NB4 (cell line): ENCODE measurements at places on chromosomes 7 and 10.

- DNase-seq: no peak
These were observed 30.4 kb upstream of the CDK13 start for GRCh38 chr7:39919646-39920045.

- no peak for DNase-seq
These were observed 38.3 kb downstream of the GPRIN2 start for GRCh38 chr10:46518028-46518725.

DNA sequence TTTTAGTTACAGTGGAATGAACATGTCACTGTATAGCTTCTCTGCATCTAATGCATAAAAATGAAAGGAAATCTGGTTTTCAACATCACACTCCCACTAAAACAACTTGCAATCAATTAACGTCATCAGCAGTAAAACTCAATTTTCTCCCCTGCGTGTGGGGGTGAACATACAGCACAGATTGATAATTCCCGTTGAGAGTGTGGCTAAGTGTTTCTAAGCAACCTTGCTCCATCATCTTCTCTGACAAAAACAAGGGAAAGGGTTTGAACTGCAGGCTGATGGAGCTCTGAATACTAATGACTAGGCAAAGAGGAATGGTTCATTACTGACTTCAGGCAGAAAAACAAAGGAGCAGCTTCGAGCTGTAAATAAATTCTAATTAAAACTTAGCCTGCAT lies 238.3 kb downstream of the PARD3 start:
- no peak for DNase-seq

- DNase-seq: peak; percentile 88
These were observed 90.8 kb downstream of the CHN2 start for GRCh38 chr7:29285444-29285793.

DNA sequence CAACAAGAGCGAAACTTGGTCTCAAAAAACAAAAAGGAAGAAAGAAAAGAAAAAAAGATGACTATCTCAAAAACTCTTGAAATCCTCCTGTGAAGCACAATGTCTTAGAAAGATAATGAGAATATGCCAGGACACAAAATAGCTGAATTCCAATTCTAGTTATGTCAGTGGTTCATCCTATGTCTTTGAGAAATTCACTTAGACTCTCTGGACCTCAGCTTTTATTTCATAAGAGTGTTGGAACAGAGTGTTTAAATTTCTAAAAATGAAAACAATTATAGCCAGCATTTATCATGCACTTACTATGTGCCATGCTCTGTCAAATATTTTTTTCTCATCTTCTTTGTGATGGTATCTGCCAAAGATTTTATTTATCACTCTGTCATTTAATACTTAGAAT lies 13.3 kb upstream of the HYCC1 start:
- DNase-seq: no peak

DNA sequence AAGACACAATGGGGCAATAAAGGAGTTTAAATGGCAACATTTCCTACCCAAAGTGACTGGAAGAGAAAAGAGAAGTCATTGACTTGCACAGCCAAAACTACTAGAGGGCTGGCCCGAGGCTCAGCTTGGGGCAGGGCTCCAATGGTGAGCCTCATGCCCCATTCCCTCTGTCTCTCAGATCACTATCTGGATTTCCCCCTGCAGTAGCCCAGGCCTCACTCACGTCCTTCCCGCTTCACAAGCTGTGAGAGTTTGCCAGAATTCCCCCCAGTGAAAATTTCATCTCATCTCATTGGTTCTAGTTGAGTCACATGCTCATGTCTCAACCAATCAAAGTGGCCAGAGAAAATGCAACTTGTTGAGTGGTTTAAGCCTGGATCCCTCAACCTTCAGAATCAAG lies 181.3 kb downstream of the WDR11 start:
- peak; percentile 23 for DNase-seq

- DNase-seq: no peak
These were observed 717 bp downstream of the ADCY1 start for GRCh38 chr7:45574669-45575500.

GRCh38 chr7:68776326-68776725 lies 821.9 kb upstream of the AUTS2 start:
- DNase-seq: no peak

GRCh38 chr7:105926131-105926530 lies 36.9 kb upstream of the CDHR3 start:
- no peak for DNase-seq

- peak; percentile 91 for DNase-seq
These were observed 53.6 kb upstream of the TMEM72 start for GRCh38 chr10:44857363-44858016.

- DNase-seq: no peak
These were observed 149.4 kb downstream of the SNX10 start for GRCh38 chr7:26441002-26441521.

- no peak for DNase-seq
These were observed 7.3 kb upstream of the PNLIP start for GRCh38 chr10:116538456-116538855.

- DNase-seq: no peak
These were observed 199.2 kb upstream of the MEOX2 start for GRCh38 chr7:15885678-15886077.

DNA sequence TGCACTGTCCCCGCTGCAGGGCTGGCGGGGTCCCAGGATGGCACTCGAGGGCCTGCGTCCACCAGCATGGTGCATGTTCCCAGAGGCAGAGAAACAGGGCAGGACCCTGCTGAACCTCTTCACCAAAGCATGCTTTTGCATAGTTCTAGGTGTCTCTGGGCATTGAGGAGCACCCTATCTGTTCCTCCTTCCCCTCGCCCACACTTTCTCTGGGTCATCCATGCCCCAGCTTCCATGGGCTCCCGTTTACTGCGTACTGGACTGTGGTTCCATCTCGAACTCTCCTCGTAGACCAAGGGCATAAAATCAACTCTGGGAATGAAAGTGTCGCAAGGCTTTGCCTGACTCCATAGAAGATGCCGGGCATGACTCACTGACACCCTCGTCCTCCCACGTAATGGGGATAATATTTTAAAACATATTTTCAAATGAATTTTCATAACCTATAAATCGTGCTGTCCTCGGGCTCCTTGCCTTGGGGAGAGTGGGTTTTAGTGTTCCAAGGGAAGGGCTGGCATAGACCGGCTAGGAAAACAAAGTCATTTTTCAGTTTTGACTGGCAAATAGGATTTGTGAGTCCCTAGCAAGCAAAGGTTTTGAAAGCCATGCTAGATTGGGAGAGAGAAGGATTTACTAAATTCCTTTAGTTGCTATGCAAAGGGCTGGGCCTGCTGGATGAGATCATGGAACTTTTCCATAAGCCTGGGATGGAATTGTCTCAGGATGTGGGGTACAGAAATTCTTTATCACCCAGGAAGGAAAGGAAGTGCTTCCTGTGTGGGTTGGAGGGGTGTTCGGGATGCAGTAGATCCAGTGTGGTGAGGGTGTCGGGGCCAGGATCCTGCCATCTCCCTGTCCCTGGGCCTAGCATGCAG lies 498.7 kb upstream of the MKI67 start:
- DNase-seq: no peak

DNA sequence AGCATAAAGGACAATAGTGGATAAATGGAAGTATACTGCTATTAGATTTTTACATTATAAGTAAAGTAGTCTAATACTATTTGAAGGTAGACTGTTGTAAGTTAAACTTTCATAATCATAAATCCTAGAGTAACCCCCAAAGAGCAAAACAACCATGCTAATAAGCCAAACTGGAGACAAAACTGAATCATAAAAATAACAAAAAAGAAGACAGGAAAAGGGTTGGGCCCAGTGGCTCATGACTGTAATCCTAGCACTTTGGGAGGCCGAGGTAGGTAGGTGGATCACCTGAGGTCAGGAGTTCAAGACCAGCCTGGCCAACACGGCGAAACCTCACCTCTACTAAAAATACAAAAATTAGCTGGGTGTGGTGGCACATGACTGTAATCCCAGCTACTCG lies 9.7 kb downstream of the CACUL1 start:
- DNase-seq: no peak

GRCh38 chr10:64873088-64873487 lies 1351.9 kb downstream of the REEP3 start:
- no peak for DNase-seq

GRCh38 chr7:66920256-66920655 lies 769 bp upstream of the TMEM248 start:
- peak; percentile 20 for DNase-seq

DNA sequence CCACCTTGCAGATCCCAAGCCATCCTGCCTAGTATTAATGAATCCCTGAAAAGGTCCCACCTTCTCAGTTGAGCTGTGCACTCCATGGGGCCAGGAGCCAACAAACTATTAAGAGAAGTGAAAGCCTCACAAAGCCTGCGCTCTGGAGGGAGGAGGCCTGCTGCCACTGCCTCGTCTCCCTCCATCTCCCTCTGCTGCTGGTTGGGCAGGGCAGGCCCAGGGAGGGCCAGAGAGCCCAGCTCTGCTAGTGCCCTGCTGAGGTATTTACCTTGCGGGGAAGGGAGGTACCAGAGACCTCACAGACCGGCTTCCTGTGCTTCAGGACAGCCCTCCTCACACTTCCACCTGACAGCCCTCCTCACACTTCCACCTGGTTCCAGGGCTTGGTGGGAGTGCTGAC lies 171.5 kb downstream of the SH3PXD2A start:
- DNase-seq: no peak

- DNase-seq: peak; percentile 28
These were observed 11.7 kb downstream of the PLAC9 start for GRCh38 chr10:80144067-80144695.

DNA sequence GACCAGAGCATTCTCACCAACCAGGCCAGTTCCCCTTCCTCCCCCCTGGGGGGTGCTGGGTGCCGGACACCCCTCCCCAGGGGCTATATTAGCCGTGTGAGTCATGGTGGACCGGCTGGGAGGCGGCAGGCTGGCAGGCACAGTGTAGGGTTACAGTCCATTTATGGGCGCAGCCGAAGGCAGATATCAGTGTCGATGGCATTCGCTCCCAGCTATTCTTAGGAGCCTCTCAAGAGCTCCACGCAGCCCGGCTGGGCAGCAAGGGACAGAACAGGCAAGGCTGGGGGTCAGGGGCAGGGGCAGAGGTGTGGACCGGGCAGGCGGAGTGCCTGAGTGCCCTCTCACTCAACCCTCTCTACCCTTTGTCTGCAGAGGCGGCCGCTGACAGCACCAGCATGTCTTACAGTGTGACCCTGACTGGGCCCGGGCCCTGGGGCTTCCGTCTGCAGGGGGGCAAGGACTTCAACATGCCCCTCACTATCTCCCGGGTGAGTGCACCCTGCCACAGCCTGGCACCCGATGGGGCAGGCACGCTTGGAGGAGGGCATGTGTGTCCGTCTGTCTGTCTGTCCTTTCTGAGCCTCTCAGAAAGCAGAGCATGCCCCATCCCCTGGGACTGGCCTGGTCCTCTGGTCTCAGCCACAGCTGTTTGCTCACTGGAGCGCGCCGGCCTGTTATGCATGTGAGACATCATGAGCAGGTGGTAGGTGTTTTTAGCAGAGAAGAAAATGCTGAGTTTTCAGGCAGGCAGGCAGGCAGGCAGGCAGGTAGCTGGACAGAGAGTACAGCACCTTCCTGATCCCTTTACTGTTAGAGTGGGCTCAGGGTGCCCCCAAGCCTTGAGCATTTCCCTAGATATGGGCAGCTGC lies at the start of gene LDB3:
LDB3 (plus strand) TSS at position 215 of the 869 bp plus-strand sequence; CDS start at position 396, 181 bp downstream.
- DNase-seq: peak; percentile 91

GRCh38 chr10:110724116-110724921 lies 80.2 kb downstream of the RBM20 start:
- no peak for DNase-seq

- no peak for DNase-seq
These were observed 168.4 kb downstream of the COBL start for GRCh38 chr7:51148216-51148615.

DNA sequence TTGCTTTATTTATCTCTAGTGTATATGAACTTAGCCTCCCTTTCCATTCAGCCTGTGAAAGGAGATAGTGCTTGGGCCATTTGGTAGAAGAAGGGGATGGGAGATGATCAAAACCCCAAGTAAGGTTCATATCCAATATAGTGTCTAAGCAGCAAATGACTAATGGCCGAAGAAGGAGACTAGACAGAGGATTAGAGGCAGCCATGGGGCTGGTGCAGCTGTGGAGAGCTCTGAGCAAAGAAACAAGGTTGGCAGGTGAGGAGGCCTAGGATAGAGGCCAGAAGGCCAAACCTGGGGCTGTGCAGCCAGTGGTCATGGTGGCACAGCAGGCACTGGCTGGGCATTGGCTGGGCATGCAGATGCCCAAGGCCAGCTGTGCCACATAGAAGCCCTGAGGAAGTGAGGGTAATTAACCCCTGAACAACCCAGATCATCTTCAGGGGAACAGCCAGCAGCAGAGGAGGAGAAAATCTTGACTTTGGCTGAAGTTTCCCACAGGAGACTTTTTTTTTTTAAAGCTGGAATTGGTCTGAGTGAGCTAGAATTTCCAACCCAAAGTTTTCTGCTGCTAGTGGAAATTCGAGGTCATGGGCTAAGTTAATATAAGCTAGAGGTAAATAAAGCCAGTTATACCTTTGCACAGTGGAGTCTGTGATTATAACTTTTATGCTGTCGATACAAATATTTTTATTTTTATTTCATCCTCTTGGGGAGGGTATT lies 10.3 kb upstream of the CPA1 start:
- DNase-seq: no peak

DNA sequence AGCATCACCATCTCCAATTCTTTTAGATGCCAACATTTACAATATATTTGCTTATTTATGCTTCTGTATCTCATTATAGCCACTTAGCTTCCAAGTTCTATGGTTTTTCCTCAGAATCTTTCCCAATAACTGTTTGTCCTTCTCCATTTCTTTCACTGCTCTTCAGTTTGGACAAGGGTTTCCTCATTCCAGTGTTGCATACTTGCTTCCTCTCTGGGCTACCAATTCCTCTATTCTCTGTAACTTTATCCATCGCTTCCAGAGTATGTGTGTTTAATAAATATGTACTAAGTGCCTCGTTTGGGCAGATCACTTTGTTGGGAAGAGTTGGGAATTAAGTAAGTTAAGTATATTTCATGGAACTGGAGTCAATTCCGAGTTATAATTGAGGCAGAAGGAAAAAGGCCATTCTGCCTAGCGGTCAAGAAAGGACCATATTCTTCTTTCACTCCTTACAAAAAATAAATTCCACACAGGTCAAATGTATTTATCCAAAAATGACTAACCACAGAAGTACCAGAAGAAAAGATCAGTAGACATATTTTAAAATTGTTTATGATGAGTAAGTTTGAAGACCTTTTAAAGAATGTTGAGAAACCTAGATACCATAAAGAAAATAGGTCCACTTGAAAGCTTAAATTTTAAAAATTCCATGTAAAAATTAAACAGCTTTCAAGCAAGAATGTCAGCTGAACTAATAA lies 10.8 kb downstream of the STAMBPL1 start:
- no peak for DNase-seq

DNA sequence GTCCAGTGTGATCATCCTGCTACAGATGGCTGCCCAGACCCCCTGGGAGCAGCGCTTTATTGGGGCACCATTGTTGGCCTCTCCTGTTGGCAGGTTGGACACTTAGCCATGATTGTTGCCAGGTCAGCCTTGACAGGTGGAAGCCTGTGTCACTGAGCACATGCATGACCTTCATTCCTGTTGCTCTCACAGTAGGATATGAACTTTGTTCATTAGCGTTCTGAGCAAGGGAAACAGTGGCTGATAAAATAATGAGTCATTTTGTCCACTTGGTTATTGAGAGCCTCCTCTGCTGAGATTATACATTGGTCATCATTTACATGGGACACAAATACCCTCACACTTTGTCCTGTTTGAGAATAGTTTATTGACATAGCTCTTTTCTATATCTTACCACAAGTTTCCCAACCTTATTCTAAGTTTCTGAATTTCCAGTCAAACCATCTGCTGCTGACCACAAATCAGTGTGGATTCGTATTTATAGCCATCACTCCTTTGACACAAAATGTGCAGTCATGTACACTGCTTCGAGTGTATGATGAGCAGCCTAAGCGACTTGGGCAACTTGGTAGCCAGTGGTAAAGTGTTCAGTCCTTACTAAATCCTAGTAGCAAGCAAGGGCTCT lies 102.6 kb downstream of the TPST1 start:
- no peak for DNase-seq
